ENCODE measurements at places on chromosomes 2 and 18.

DNA sequence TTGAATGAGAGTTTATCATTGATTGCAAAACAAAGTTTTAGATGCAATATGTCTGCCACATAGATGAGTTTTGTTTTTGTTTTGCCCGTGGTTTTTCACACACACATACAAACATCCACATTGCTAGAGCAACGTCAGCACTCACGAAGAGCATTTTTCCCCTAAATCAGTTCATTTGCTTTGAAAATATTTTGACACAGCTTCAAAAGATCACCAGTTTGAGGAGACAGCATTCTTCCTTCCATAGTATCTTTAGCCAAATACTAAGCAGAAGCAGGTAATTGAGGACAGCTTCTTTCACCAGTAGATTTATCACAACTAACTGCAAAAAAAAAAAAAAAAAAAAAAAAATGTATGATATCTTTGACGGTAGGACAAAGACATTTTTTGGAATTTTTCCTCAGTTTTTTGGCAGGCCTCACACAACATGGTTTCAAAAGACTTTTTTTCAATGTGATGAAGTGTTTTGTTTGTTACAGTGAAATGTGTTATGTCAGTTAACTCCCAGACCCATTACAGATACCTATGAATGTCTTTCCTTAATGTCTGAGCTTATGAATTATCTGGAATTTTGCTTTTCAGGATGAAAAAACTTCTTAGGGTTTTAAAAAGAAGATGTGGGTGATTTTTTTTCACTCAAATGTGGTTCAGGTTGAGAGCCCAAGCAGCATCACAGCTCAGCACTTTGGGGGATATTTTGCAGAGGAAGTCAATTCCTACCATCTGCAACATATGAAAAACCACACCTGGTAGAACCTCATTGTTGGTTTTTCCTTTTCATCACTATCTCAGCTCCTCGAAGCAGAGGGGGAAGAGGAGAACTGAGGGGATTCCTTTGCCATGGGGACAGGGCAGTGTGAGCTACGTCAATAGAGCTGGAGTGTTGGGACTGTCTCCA lies 31.6 kb downstream of the AOX1 start:
- no peak for DNase-seq

DNA sequence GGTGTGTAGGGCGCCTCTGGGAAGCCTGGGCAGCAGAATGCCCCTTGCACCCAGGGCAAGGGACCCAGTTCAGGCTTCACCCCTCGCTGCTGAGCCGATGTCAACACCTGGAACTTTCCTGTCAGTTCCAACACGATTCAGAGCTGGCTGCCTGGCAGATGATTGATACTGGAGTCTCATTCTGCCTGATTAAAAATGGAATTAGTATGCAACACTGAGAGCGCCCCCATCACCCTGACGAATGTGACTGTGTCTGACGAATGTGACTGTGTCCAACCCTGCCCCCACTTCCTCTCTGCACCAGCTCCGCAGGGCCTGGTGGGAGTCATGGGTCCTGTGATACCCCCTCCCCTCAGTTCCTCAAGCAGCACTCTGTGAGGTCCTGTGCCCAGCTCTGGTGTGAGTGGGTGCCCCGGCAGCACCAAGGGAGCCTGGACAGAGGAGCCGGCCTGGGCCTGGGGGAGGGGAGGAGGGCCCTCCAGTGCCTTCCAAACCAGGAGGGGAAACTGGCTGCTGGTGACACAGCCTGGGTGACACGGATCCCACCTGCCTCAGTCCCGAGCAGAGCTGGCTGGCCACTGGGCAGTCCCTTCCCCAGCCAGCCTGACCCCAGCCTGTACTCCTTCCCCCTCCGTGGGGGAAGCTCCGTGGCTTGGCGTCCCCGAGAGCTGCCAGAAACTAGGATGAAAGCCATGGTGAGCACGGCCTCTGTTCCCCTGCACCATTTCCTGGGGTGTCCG lies 41.4 kb upstream of the ALPP start:
- no peak for DNase-seq

GRCh38 chr18:51028201-51028805 lies 1.7 kb upstream of the SMAD4 start:
- DNase-seq = no peak

- no peak for DNase-seq
These were observed 95.0 kb downstream of the MSH2 start for GRCh38 chr2:47497843-47498460.

DNA sequence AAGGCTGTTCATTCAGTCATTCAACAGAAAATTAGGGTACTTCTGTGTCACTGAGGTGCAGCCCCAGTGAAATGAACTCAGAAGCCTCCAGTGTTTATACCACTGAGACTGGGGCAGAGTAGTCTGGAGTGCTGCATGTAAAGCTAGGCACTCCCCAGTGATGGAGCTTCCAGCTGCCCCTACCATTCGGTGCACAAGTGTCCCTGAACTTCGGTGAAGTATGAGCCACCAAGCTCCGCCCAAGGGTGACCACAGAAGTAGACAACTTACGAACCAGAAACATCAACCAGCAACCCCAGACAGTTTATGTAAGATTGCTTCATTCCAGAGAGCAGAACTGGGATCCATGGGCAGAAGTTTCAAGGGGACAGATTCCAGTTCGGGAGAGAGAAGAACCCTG lies 70.6 kb upstream of the FOSL2 start:
- DNase-seq = no peak

DNA sequence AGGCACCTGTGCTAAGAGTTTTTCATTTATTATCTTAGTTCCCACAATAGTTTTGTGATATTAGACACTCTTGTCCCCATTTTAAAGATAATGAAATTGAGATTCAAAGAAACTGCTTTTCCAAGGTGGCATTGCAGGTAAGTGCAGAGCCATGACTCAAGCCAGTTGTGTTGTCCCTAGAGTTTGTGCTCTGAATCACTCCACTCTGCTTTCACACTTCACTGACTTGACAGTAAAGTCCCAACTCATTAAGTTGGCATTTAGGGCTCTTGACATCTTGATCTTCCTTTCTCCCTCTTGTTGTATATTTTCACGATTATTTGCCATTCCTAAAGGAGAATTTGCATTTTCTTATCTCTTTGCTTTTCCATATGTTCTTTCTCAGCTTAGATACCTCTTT lies 114.3 kb downstream of the DIS3L2 start:
- DNase-seq = no peak

DNA sequence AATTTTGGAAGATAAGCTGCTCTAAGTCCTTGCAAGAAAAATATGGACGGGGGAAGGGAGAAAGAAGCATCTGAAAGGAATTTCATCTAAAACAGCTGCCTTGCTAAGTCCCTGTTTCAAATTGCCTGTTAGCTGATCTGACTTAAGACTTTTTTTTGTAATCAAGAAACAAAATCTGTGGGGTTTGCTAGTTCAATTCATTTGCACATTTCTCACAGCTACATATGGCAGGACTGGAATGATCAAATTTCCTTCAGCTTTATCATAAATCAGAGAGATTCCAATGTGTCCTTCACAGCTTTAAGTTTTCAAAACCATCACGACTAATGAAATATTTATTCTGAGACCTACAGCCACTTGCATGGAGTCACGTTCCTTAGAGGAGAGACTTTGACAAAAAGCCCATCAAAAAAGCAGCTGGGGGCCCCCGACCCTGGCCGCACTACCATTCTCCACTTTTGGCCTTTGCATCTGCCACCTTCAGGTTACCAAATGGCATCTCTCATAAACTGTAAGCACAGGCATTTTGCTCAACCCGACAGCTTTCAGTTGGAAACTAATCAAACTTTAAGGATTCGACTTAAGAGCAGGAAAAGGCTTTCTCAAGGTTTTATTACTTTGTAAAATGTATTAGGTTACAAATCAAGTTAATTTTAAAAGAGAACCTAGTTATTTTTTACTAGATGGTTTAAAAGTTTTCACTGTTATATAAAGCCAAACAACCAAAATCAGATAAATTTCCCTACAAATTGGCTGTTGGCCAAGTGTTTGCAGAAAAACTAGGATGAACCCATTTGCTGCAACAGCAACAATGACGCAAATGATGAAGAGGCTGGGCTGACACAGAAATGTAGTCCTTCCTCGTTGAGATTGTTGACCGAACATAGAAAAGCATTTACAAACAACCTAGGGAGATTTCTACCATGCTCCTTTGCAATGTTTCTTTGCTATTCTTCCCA lies 100.4 kb upstream of the RND3 start:
- DNase-seq = no peak

DNA sequence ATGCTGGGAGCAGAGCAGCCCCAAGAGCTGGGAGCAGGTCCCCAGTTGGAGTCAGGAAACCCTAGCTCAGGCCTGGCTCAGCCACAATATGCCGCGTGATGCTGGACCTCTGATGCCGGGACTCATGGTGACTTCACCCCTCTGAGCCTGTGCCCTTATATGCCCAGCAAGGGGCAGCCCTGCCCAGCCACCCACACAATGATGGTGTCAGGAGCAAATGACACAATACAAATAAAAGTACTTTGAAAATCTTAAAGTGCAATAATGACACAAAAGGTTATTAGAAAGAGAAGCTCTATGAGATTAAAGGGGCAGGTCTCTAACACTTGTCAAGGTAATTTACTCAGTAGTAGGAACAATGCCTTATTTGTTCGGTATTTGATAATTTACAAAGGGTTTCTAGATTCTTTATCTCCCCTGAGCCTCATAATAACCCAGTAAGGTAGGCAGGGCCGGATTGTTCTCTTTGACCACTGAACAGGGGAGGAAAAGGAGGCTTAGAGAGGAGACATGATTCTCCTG lies 18.3 kb upstream of the KIF3C start:
- no peak for DNase-seq

- no peak for DNase-seq
These were observed 180.2 kb downstream of the OSR1 start for GRCh38 chr2:19178175-19178574.

DNA sequence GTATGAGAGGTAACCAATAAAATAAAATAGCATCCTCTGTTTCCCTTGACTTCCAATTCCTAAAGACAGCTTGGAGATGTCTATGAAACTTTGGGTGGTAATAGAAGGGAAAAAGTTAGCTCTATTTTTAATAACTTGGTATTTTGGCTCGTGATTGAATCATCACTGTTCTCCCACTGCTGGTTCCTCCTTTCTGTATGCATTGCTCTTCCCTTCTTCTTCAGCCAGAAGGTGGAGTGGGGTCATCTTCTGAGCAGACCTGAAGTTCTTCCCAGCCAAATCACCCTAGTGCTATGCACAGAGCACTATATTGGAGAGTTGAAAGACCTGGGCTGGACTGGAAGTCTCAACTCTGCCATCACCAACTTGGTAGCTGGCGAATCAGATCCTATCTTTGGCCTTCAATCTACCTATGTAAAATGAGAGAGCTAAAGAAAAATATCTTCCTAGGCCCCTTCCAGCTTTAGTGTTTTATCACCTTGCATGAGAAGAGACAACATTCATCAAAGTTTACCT lies 54.1 kb downstream of the CPO start:
- no peak for DNase-seq

- DNase-seq = no peak
These were observed 133.4 kb downstream of the RTP5 start for GRCh38 chr2:242002944-242003343.

- DNase-seq = no peak
These were observed 181.0 kb upstream of the CDH2 start for GRCh38 chr18:28357766-28358401.

DNA sequence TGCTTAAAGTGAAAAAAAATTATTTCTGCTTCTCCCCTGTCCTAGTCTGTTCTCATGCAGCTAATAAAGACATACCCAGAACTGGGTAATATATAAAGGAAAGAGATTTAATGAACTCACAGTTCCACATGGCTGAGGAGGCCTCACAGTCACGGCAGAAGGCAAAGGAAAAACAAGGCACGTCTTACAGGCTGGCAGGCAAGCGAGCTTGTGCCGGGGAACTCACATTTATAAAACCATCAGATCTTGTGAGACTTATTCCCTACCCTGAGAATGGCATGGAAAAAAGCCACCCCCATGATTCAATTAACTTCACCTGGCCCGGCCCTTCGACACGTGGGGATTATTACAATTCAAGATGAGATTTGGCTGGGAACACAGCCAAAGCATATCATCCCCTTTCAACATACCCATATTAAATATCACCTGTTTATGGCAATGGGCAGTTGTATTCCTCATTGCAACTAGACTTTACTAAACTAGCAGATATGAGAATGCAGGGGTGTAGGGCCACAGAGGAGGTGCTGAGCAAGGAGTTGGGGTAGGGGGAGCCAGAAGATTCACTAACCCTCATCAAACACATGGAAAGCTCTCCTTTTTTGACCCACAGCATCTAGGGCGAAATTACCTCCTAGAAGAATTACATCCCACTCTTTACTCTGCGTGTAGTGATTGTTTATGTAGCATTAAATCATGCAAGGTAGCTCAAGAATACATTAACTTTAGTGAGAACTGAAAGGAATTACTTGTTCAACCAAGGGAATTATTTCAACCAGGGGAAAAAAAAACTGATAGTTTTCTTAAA lies 183.3 kb upstream of the DOK6 start:
- no peak for DNase-seq

- DNase-seq = no peak
These were observed 19.1 kb downstream of the HDAC4 start for GRCh38 chr2:239381709-239382134.

DNA sequence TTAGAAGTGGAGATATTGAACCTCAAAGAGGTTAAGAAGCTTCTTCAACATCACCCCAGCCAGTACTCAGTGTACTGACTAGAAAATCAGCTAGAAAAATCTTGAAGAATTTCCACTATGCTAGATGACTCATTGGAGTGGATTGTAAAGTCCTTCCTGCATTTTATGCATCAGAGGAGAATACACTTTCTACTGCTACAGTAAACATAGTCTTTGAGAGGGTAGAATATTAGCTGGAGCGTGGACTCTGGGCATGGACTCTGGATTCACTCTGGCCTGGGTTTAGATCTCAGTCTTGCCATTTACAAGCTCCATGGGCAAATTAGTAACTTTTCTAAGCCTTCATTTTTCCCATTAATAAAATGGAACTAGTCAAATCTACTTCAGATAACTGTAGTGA lies 215.9 kb downstream of the IRS1 start:
- DNase-seq = no peak

GRCh38 chr18:25298853-25299274 lies 53.1 kb downstream of the ZNF521 start:
- no peak for DNase-seq

All from NCI-H1048 (cell line).